Caco-2 (cell line): ENCODE measurements at places on chromosomes 3 and 15.

DNA sequence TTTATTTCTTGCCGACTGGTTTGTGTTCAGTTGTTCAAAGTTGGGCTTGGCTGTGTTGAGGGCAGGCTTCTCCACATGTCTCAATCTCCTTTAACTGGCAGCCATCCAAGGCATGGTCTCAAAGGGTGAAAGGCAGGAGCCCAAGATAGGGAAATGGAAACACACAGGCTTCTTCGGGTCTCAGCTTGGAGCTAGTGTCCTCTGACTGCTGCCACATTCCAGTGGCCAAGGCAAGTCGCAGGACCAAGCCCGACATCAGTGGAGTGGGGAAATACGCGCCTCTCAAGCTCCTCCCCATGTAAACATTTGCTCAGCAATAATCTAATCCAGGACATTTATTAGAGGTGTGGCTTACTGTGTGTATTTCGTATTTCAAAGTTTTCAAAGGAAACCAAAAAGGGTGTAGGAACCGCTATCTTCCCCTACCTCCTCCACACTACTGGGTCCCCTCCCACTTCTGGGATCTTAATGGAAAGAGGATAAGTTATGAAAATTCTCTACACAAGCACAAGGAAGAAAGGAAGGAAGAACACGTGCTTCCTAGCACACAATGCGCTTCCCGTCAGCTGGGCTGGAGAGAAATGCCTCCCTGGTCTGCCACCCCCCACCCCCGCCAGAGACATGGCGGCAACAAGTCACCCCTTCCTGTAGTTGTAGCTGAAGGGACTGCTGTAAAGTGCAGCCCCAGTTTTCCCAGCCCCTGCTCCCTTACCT, 181.7 kb downstream of the FAM43A start:
- DNase-seq, result peak; percentile 22

GRCh38 chr15:83210619-83211018, 3.0 kb upstream of the HDGFL3 start:
- DNase-seq, result no peak

DNA sequence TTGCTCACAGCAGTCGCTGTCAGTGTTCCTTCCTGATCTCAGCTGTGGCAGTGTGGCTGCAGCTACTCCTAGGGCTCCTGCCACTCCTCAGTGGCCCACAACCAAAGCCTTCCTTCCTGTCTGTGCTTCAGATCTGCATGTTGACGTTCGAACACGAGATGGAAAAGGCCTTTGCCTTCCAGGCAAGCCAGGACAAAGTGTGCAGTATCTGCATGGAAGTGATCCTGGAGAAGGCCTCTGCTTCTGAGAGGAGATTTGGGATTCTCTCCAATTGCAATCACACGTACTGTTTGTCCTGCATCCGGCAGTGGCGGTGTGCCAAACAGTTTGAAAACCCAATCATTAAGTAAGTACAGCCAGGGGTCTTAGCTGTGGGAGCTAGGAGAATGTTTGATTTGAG, 17.8 kb downstream of the MKRN2 start:
- no peak for DNase-seq

DNA sequence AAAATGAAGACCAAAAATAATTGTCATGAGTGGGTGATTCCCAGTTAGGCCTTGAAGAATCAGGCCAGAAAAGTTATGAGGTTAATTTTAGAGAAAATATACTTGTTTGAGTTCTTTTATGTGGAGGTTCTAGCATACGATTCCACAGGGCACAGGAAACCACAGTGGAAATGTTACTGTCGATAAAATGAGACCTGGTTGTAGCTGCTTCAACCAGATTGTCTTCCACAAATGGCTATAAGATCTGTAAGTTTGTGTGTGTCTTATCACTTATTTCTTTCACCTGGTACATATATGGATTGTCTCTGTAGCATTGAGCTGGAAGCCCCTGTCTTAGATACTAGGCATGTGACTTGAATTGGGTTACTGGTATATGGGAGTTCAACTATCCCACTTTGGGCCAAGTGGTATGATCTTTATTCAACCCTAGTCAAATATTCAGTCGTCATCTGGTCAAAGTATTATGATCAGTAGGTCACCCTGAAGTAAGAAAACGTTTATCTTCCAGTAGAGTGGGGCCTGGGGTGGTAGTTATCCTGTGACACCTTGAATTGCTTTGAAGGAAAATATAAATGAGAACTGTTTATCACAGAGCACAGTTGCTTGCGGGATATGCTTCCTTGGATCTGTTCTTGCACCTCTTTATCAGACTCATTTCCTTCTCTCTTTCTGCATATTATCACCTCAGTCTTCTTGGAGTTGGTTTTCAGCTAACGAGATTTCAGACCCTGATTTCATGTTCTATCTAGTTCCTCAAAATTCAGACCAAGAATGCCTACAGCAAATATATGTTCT, 21.5 kb upstream of the ZNF609 start:
- no peak for DNase-seq

- DNase-seq, result no peak
Observed at GRCh38 chr15:57769266-57769665, 62.8 kb downstream of the POLR2M start.
